ENCODE measurements at places on chromosomes 12 and 14.

DNA sequence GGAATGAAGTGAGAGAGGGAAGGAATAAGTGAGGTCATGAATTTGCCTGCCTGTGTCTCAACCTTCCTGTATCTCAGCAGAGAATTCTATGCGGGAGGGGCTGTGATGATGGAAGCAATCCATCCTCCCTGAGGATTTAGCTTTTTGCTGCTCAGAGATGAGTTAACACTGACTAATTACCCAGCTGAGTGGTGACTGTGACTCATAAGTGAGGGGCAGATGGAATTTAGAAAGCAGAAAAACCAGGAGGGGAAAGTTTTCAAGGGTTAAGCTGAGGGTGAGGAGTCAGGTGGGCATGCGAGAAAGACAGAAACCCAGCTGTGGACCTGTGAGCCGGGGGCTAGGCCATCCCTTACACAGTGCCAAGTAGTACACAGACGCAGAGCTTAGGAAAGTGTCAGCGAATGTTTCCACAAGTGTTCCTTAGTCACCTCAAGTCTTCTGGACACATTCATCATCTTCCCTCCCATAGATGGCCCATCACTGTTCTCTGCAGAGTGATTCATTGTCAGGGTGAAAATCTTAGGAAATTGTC, 277.9 kb downstream of the IPO8 start:
- peak; percentile 33 for DNase-seq

GRCh38 chr12:68250454-68250853, 3.0 kb downstream of the IL22 start:
- no peak for DNase-seq

DNA sequence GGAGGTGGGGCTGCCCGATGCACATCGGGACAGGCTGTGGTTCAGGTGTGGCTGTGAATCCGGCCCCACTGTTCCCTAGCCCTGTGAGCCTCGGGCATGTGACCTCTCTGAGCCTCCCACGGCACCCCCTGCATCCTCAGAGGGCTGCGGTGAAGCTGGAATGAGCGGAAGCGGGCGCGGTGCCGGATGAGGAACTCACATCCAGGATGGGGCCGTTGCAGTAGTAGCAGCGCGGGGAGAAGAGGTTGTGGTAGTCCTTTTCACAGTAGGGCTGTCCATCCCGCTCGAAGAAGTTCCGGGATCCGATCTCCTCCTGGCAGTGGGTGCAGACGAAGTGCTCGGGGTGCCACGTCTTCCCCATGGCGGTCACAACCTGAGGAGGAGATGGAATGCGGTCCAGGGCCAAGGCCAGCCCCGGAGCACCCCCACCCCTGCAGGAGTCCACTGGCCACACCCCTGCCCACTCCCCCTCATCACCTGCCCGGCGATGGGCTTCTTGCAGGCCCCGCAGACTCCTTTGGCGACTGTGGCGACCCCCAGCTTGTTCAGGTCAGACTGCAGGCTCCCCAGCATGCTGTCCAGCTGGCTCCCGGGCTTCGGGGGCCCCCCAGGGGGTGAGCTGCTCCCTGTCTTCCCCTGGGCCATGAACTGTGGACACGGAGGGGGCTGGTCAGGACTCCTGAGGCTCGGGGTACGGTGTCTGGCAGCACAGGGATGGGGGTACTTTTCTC, 13.9 kb upstream of the RPLP0 start:
- no peak for DNase-seq

- peak; percentile 84 for DNase-seq
These were observed 97.9 kb downstream of the RFLNA start for GRCh38 chr12:124392667-124393413.

DNA sequence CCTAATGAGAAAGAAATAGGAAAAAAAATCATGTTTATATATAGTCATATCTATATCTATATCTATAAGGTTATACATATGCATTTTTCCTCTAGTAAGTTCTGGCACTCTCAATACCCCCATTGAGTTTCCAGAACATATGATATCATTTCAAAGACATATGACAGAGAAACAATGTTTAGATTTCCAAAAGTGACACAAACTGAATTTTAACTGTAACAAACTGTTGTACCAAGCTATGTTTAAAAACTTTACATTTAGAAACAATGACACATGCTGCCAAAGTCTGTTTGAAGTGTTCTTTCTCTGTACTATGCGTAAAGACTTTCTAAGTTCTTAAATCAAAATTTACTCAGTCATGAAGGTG, 171.6 kb downstream of the PRKD1 start:
- no peak for DNase-seq

GRCh38 chr12:104669851-104670337, 213.1 kb downstream of the CHST11 start:
- DNase-seq, result no peak

DNA sequence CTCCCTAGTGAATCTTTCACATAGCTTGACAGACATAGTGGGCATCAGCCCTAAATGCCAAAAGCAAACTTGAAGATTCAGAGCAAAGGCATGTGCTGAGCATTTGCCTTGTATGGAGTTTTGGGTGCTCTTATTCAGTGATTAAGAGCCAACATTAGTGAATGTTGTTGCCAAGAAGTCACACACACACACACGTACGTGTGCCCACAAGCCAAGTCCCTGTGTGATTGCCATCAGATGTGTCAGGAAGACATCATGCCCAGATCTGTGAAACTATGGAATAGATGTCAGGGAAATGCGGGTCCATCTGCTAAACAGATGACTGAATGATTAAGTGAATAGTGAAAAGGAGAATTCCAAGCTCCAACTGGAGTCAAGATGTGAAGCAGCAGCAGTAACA, 149.0 kb downstream of the AKAP6 start:
- DNase-seq, result no peak

DNA sequence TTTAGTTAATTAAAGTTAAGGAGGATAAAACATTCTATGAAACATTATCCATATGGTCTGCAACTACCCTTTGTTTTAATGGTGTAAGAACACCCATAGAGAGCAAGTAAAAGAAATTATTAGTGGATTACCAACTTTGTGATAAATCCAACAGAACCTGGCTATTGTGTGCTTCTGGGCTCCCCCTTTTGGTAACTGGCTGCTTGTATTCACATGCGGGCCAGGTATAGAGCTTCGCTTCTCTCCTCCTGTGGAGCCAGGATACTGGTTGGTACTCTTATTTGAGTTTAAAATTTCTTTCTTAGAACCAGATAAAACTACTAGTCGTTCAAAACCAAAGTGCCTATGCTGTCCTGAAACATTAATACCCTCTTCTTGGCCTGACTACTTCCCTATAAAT, 81.0 kb downstream of the PTPRR start:
- no peak for DNase-seq

- no peak for DNase-seq
These were observed 96.8 kb upstream of the TMEM132C start for GRCh38 chr12:128170181-128170580.

DNA sequence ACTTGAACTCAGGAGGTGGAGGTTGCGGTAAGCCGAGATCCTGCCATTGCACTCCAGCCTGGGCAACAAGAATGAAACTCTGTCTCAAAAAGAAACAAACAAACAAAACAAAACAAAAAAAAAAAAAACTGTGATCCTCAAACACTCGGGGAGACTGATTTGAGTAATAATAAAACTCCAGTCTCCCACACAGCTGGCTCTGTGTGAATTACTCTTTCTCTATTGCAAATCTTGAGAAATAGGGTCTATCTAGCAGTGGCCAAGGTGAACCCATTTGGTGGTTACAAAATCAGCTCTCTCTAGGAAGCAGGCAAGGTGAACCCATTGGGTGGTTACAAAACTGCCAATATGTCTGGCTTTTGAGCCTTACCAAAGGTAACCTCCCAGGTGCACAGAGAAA, 6.0 kb upstream of the ACOT6 start:
- DNase-seq, result no peak

GRCh38 chr12:124633365-124634362, 66.3 kb upstream of the NCOR2 start:
- no peak for DNase-seq

- no peak for DNase-seq
These were observed 112.6 kb downstream of the RBM19 start for GRCh38 chr12:113853491-113853890.

DNA sequence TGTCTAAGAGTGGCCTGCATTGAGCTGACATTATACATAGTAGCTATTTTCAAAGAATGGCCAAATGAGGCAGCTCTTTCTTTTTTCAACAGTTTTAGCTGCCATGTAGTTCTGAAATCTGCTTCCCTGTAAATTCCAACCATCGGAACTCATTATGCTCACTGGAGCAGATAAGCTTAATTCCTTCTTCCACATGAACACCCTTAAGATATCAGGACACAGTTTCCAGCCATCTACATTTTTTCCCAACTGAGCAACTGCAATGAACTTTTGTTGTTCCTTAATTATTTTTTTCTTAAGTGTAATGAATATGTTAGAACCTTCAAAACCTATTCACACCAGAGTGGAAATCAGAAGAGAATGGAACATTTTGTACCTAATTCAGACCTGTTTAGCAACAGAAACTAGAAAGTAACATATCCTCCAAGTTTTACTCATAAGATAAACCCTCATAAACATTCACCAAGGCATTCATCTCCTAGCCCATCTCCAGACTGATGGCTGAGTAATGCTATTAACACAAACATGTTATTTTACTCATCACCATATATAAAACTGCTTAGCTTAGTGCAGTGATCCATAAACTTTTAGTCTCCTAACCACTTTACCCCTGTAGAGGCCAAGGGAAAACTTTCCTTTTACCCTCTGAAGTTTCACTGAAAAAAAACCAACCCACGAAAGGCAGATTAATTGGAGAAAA, 296.1 kb upstream of the SYT1 start:
- DNase-seq, result no peak

- no peak for DNase-seq
These were observed 54.0 kb upstream of the ELK3 start for GRCh38 chr12:96140174-96140573.

DNA sequence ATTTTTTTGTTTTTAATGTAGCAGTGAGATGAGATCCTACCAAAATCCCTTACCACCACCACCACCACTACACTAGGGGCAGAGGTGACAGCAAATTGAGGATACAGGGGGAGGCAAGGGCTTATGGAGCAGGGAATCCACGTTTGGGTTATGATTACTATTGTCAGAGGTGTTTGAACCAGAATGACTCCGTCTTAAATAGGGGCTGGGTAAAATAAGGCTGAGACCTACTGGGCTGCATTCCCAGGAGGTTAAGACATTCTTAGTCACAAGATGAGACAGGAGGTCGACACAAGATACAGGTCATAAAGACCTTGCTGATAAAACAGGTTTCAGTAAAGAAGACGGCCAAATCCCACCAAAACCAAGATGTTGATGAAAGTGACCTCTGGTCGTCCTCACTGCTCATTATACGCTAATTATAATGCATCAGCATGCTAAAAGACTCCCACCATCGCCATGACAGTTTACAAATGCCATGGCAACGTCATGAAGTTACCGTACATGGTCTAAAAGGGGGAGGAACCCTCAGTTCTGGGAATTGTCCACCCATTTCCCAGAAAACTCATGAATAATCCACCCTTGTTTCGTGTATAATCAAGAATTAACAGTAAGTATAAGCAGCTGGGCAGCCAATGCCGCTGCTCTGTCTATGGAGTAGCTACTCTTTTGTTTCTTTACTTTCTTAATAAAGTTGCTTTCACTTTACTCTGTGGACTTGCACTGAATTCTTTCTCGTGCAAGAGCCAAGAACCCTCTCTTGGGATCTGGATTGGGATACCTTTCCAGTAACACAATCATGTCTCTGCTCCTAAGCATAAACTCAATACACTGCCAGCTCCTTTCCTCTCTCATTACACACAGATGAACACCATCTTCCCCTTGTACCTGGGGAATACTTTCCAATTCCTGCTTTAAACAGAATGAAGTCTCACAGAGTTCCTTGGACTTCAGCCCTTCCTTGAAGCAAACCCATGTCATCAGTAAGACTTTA, 16.7 kb upstream of the CRY1 start:
- no peak for DNase-seq

GRCh38 chr14:97776890-97777558, 979.8 kb downstream of the VRK1 start:
- no peak for DNase-seq

DNA sequence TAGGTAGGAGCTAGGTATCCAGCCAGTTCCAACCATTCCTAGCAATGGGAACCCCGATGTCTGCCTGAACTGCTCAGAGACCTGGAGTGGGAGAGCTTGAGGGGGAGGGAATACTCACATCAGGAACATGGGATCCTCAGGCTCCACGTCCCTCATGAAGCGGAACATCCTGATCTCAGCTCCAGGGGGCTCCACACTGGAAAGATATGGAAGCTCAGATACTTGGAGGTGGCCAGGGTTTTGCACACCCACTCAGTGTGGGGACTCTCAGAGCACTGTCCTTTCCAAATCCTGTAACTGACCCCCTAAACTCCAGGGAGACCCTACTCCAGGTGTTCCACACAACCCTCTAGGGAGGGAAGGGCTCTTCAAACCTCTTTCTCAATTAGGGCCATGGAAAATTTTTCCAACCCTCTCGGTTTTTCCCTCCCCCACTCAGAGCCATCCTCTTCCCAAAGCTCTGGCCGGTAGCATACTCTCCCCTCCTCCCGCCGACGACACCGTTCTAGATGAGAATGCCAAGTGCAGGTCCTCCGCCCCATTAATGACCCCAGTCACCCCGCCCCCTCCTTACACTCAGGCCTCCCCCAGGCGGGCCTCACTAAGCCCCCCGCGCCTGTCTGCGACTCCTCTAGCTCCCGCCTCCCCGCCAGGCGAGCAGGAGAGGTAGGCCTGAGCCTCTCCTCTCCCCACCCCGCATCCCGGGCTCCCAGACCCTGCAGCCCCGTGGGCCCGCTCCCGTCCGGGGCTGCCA, 597 bp downstream of the MLF2 start:
- DNase-seq, result peak; percentile 42

DNA sequence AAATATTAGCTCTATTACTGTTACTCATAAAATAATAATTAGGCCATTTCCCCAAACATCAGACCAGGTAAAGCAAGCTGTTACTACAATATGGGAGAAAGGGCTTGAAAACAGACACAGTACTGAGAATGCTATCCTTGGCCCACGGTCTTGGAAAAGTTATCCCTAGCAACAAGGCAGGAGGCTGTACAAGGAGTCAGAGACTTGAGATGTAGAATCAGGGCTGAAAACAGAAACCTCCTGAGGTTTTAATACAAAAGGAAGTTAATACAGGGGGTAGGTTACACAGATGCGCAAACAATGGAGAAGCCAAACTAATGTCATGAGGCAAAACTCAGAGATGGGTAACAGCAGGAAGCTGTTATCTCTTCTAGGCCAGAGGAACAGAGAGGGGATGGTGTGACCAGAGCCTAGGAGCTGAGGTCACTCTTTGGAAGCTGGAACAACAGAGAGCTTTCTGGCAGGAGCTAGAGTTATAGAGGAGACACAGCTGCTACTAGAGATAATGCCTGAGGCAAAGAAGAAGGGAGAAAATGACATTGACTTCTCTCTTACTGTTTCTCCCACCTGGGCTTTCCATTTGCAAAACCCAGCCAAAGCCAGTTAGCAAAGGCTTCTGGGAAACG, 248.8 kb downstream of the SUDS3 start:
- DNase-seq, result no peak

- DNase-seq, result no peak
These were observed 15.9 kb upstream of the SOS2 start for GRCh38 chr14:50247245-50247644.

- no peak for DNase-seq
These were observed 118.6 kb upstream of the SYT1 start for GRCh38 chr12:78746001-78746400.

All from head of caudate nucleus (tissue), 42 donors.